HTR-8/SVneo (cell line): ENCODE measurements at places on chromosomes 2 and 18.

DNA sequence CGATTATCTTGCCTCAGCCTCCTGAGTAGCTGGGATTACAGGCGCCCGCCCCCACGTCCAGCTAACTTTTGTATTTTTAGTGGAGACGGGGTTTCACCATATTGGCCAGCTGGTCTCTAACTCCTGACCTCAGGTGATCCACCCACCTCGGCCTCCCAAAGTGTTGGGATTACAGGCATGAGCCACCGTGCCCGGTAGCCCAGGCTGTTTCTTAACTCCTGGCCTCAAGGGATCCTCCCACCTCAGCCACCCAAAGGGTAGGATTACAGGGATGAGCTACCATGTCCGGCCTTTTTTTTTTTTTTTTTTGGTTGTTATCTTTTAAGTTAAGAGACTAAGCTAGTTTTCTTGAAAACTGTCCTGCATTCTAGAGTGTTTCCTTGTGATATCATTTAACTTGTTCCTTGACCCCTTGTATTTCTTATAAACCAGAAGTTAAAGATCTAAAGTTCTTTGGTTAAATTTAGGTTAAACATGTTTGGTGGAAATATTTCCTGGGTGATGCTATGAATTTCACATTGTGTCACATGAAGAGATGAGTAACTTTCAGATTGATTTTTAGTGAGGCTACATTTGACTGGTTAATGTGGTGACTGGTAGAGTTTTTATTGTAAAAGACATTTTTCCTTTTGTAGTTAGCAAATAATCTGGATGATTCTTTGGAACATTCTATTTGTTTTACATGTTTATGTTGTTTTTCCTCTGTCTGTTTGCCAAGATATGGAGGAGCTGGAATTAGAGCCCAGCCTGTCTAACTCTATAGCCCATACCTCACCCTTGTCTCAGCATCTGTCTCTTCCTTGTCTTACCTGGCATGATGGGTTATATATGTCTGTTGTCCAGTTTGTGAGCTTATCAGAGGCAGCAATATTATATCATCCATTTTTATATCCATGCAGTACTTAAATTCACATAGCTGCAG, 5.2 kb downstream of the NCAPH start:
- DNase-seq = no peak

DNA sequence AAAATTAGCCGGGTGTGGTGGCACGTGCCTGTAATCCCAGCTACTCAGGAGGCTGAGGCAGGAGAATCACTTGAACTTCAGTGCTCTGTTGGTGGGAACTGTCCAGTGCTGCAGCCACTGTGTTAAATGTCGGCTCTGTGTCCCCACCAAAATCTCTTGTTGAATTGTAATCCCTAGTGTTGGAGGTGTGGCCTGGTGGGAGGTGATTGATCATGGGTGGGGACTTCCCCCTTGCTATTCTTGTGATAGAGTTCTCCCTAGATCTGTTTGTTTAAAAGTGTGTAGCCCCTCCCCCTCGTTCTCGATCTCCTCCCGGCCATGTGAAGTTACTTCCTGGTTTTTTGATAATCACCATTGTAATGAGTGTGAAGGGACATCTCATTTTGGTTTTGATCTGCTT, 9.8 kb upstream of the RPL31 start:
- no peak for DNase-seq

- DNase-seq = no peak
These were observed 14.2 kb upstream of the POLI start for GRCh38 chr18:54255141-54255540.

DNA sequence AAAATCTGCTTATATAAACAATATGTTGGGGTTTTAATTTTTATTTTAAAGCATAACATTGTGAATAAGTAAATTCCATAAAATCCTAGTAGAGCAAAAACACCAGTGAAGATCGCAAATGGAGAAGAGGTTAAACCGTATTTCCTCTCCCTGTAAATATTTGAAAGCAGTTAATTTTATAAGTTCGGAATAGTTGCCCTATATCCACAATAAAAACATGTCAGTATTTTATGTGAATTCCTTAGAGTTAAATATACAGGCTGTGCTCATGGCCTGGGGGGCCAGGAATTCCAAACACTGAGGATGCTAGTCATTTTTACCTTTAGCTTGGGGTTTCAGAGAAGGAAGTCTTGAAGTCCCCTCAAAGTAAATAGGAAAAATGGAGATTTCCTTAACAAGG, 135.0 kb downstream of the FIGN start:
- DNase-seq = peak; percentile 11

- DNase-seq = no peak
These were observed 109.9 kb upstream of the CD302 start for GRCh38 chr2:159907909-159908308.

- DNase-seq = no peak
These were observed 419.2 kb downstream of the LRP1B start for GRCh38 chr2:141711627-141712026.

DNA sequence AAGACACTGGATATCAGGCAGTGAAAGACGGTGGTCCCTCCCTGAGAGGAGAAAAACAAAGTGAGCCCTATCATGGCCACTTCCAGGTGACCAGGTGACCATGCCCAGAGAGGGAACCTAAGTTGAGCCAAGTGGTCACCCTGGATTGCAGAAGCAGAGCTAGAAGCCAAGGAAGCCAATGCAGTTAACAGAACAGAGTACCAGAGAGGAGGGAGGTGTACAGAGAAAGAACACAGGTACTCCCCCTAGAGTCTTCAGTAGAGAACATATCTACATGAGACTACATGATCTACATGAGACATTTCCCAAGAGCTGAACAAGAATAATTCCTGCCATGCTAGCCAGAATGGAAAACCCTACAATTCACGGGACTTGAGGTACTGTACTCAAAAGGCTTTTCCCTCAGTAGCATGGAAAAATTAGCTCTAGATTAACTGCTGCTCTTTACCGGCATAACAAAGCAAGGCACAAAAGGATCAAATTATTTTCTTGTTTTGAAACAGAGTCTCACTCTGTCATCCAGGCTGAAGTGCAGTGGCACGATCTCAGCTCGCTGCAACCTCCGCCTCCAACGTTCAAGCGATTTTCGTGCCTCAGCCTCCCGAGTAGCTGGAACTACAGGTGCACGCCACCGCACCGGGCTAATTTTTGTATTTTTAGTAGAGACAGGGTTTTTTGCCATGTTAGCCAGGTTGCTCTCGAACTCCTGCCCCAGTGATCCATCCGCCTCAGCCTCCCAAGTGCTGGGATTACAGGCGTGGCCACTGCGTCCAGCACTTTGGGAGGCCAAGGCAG, 23.5 kb downstream of the ROCK2 start:
- no peak for DNase-seq

DNA sequence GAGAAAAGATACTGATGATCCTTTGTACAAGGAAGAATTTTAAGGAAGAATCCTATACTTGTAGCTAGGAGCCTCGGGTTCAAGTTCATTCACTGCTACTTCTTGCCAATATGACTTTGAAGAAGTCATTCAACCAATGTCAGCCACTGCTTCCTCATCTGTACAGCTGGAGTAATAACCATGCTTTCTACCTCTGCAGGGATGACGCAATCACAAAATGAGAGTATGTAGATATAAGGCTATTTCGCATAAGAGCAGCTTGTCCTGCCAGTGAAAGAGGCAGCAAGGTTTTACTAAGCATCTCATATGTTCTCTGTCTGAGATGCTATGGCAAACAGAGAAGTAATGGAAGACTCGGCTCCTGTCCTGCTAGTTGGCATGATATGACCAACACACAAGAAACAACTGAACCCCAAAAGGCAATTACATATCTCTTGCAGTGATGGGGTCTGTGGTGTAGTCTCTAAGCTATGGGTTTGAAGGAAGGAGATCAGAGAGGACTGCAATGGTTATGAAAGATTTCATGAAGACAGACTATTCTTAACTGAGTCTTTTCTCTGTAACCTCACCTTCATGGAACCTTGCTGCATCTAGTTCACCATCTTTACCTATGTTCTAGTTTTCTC, 9.2 kb downstream of the AAK1 start:
- DNase-seq = no peak

DNA sequence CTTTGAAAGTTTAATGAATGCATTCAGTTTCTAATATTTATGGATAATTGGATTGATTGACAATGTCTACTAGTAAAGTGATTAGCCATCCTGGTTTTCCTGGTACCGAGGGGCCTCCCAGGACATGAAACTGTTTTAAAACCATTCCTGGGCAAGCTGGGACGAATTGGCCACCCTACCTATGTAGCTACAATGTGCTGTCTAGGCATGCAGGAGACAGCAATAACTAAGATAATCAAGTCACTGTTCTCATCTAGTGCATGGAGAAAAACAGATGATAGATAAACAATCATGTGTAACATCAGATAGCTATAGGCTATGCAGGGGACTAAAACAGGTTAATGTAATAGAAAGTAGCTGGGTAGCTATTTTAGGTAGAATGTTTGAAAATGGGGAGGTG, 67.1 kb downstream of the PMAIP1 start:
- DNase-seq = no peak

- no peak for DNase-seq
These were observed 7.6 kb upstream of the CHST10 start for GRCh38 chr2:100425107-100425506.

- no peak for DNase-seq
These were observed 3.9 kb upstream of the HOXD10 start for GRCh38 chr2:176112375-176113302.

DNA sequence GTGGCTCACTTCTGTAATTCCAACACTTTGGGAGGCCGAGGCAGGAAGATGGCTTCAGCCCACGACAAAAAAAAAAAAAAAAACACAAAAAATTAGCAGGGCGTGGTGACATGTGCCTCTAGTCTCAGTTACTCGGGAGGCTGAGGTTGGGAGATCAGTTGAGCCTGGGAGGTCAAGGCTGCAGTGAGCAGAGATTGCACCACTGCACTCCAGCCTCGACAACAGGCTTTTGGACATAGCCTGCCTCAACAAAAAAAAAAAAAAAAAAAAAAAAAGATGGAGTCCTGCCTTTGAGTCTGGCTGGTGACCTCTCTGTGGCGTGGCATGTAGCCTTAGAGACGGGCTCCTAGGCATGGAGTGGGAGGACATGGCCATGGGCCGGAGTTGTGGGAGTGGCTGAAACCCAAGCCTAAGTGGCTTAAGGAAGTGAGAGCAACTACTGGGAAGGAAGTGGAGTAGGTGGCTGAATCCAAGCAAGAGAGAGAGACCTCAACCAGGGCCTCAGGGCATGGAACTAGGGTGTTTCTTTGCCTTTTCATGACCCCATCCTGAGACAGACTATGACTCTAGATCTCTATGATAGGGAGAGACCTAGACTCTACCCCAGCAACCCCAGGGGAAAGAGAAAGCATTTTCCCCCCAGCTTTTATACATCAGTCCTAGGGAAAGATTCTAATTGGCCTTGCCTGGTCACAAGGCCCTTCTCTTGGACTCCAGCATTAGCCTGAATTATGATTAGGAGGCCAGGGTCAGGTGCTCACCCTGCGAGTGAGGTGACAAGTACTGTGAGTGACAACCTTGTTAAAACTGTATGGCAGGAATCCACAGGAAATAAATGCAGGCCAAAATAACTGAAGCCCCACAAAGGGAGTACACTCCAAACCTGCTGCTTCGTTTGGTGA, 34.2 kb downstream of the NPAS2 start:
- no peak for DNase-seq

DNA sequence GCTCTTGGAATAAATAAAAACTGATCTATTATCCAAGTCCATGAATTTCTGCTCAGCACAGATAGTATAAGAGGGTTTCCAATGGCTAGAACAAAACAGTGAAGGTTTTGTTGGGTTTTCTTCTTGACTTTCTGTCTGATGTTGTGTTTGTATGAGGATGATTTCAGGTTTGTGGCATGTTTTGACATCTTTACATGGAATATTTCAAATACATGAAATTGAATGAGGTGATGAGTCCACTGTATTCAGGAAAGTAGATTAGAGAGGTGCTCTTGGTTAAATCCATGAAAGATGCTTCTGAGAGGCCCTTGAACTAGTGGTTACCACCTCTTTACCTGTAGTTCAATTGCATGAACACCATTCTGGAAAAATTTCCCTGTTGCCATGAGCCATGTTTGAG, 84.3 kb downstream of the RAPGEF4 start:
- DNase-seq = no peak

- DNase-seq = no peak
These were observed 31.7 kb upstream of the RPE start for GRCh38 chr2:209970711-209971110.

GRCh38 chr2:160254189-160254762, 54.2 kb upstream of the ITGB6 start:
- no peak for DNase-seq

GRCh38 chr2:121476684-121477083, 54.0 kb upstream of the RNU4ATAC start:
- no peak for DNase-seq

DNA sequence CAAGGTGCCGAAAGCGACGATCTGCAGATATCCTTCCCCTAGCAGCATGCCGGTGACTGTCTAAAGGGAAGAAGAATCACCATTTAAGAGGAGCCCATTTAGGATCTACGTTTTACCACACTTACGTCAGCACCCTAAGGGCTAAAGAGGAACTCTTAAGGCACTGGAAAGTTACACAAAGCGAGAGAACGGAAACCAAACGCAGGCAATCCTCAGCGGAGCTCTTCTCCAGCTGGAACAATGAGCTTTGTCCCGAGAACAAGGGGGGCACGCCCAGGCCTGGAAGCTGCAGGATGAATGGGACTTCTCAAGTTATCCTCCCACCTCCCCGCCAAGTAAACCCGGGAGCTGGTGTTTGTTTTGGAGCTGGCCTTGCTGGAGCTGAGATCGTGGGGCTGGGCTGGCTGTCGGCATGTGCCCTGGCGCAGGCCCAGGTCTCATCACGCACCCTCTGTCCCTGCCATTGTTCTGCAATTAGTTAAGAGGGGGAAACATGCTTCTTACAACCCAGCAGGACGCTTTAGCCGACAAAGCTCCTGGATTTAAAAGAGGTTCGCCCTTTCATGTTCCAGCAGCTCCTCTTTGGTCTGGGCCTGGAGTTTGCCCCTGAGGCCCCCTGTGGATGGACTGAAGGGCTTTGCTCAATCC, 36.4 kb downstream of the PXDN start:
- DNase-seq = no peak

DNA sequence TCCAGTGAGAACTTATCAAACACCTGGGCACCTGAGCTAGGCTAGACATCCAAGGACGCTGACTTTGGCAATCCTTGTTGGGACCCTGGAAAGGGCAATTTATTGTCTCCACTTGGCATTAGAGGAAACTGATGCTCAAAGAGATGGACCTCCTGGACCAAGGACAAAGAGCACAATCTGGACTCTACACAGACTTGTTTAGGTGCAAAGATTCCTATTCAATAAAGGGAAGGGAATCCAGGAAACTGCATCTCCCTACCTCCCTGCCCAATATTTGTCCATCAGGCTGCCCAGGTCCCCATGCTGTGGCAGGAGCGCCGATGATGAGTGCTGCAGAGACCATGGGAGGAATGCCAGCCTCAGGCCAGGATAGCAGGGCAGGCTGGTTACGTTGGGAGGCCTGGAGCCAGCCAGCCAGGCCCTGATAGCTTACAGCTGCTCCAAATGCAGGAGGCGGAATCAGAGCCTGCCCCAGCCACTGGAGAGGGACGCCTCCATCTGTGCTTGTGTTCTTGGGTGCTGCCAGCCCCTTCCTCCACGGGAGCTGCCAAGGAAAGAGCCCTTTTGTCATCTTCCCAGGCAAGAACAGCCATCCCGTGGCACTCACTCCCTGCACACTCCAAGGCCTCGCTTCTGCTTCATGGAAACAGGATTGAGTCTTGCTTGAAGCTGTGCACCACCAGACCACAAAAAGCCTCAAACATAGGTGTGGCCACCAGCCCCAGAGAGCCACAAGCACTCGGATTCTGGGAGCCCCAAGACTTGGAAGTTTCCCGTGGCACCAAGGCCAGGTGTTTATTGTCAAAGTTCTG, 60.0 kb downstream of the HS1BP3 start:
- DNase-seq = no peak

GRCh38 chr2:122367646-122368010, 612.2 kb downstream of the TSN start:
- DNase-seq = no peak

- no peak for DNase-seq
These were observed 144.7 kb upstream of the STK17B start for GRCh38 chr2:196316050-196316430.
